NCI-H2081 treated with DMSO at 0.1 percent for 48 hours (cell line): ENCODE measurements at places on chromosomes 12 and 14.
A peak's percentile ranks its signal among the peaks of the same experiment; 100 is the strongest.

DNA sequence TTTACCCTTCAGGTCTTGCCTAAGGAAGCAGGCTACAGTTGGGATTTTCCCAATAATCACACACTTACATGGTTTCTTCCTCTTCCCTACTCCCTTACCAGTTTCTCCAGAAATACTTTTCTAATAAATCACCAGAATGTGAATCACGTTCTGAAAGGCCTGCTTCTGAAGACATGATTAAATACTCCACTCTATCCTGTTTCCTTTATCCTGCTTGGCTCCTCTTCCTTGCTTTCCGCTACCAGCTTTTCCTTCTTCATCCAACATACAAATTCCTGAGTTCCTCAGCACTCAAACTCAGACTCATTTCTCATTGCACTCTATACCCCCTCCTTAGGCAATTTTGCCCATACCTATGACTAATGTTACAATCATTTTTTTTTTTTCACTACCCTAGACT is 118.3 kb downstream of the MGAT4C start:
- DNase-seq: no peak

DNA sequence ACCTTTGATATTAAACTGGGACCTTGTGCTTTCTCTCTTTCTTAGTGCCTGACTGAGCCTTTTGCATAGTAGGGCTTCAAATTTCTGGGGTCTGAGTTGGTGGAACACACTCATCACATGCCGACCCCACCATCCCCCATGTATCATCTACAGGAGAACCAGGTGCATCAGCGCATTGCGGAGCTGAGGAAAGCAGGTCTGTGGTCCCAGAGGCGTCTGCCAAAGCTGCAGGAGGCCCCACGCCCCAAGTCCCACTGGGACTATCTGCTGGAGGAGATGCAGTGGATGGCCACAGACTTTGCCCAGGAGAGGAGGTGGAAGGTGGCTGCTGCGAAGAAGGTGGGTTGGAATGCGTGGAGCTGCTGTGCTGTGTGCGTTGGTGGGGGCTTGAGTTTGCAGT is 37.8 kb downstream of the EP400 start:
- no peak for DNase-seq

DNA sequence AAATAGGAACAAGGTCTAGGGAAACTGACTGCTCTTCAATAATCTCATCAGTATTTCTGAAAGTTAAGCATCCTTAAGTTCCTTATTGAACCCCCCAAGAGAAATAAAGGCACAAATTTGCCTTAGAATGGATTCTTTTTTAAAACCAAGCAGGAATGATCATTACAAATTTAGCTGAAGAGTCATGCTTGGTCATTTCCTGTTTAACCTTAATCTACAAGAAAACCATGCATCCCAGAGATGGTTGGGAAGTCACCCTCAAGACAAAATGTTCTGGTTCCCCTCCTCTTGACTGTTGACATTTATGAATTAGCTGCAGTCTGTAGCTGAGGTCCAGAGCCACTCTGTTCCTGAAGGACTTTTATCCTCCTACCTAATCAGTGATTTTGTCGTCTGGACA is 291.8 kb upstream of the G2E3 start:
- DNase-seq: no peak

DNA sequence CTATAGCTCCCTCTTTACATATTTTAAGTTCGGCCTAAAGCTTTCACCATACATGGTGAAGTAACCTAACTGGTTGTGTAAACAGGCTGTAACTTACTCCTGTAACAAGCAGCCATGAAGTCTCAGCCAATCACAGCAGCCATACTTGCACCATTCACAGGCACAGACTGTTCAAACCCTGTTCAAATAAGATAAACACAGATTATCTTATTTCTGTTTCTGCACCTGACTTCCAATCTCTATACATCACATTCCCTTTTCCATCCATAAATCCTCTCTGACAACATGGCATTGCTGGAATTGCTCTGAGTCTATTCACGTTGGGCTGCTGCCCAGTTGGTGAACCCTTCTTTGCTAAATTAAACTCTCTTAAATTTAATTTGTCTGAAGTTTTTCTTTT is 34.5 kb upstream of the ARID2 start:
- DNase-seq: no peak

- no peak for DNase-seq
Observed at GRCh38 chr12:3622822-3623690, 129.9 kb downstream of the CRACR2A start.

GRCh38 chr12:42141981-42142606 is 2.6 kb downstream of the GXYLT1 start:
- no peak for DNase-seq

DNA sequence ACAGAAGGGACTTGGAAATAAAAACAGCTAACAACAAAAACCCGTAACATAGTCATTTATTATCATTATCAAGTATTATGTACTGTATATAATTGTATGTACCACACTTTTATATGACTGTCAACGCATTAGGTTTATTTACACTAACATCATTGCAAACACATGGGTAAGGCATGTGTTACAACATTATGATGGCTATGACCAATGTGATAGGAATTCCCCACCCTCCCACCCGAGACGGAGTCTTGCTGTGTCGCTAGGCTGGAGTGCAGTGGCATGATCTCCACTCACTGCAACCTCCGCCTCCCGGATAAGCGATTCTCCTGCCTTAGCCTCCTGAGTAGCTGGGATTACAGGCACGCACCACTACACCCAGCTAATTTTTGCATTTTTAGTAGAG is 82.6 kb downstream of the ERC1 start:
- no peak for DNase-seq

GRCh38 chr14:41355866-41356265 is 250.8 kb upstream of the LRFN5 start:
- no peak for DNase-seq

GRCh38 chr12:94721173-94721572 is 70.8 kb upstream of the TMCC3 start:
- no peak for DNase-seq

GRCh38 chr12:7354529-7354928 is 50.7 kb downstream of the ACSM4 start:
- no peak for DNase-seq

GRCh38 chr14:54935958-54936357 is 33.3 kb upstream of the GCH1 start:
- DNase-seq: no peak

- peak; percentile 26 for DNase-seq
Observed at GRCh38 chr12:80187660-80188090, 88.3 kb downstream of the OTOGL start.

DNA sequence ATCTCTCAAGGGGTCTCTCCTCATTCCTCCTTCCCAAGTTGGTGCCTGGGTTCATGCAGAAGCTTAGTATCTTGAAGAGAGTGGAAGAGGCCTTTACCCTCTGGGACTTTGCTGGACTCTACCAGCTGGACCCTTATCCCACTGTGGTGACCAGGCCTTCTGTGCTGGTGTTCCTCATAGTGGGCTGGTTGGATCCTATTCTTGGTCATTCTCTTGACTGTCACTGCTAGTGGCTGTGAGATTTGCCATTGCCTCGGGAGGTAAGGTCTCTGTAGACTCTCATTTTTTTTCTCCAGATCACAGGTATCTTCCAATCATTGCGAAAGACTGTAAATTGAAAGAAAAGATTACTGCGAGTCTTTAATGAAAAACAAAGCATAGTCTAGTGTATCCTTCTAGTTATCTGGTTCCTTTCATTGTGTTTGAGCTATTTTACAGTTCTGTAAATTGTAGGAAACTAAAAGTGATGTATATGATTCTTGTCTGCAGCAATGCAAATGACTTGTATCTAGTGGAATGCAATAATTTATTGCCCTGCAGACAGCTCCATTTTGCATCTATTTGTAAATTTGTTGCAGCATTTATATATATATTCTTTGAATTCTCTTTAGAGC is 217.9 kb downstream of the AEBP2 start:
- DNase-seq: no peak

DNA sequence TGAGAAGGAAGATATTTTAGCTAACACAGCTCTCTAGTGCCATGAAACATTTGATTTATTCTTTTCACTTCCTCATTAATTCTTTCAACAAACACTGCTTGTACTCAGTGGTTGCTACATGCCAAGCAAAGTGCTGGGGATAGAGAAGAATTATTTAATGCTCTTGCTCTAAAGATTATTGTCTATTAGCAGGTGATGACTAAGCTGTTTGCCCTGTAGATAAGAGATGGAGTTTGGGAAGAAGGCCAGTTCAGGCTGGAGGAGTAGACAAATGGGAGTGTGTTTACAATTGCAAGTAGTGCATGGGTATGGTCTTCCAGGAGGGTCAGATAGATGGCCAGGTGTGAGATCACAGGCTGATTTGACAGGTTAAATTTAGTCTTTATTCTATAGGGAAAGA is 99.8 kb upstream of the SEL1L start:
- no peak for DNase-seq

DNA sequence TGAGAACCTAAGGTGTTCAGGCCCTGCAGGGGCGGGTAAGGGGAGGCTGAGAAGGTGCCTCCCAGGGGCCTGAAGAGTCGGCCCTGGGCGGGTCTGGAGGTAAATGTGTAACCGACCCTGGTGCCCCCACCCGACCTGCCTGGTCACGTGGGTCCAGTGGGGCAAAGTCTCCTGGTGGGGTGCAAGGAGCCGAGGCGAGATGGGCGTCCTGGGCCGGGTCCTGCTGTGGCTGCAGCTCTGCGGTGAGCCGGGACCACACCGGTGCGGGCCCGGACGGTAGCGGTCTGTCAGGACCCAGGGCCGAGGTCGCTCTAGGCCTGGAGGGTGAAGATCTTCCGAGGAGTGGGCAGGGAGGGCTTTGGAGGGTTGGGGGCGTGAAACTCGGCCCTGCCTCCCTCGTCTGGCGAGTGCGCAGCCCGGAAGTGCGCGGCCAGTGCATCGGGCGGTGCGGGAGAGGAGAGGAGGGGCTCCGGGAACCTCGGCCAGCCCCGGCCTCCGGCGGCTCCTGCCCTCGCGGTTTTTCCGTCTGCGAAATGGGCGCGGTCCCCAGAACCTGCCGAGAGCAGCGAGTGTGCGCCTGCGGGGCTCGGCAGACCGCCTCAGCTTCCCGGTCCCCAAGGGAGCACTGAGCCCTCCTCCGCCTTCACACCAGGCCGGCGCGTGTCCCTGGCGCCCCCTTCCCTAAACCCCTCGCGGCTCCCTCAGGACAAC is at the start of gene AMN:
Gene AMN, plus strand, starts transcription at position 174 of the 711 bp plus-strand sequence. Its CDS starts 26 bp downstream, at position 200.
- DNase-seq: no peak

- no peak for DNase-seq
Observed at GRCh38 chr12:45231515-45232145, 15.7 kb downstream of the ANO6 start.

DNA sequence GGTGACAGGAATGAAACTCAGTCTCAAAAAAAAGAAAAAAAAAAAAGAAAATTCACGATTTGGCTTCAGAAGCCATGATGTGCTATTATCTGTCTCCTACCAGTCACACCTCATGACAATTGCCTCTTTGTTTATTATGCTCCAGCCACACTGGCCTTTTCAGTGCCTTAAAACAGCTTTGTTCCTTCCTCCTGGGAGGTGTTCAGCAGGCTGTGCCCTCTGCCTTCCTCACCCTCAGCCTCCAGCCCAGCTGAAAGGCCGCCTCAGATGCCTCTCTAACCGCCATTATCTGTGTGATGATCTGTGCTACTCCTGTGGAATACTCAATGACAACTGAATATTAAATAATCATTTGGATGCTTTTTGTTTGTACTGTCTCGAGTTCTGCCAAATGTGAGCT is 8.6 kb upstream of the ARPC3 start:
- no peak for DNase-seq

- no peak for DNase-seq
Observed at GRCh38 chr14:34135492-34135891, 184.6 kb upstream of the EGLN3 start.

GRCh38 chr14:68148276-68148675 is 328.7 kb downstream of the RAD51B start:
- DNase-seq: no peak

DNA sequence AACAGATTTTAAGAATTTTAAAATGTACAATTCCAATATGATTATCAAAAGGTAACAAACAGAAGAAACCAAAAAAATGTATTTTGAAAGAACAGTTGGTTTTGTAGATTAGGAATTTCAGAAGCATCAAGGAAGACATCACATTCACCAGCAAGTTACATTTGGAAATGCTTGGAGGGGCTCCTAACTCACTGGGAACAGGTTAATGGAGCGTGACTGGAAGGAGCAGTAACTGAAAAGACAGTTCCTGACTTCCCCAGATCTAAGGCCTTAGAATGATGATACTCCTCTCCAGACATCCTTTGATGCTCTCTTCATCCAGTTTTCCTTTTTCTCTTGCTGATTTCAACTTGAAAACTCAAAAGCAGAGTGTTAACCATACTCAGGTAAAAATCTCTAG is 220.0 kb upstream of the EGLN3 start:
- DNase-seq: no peak

DNA sequence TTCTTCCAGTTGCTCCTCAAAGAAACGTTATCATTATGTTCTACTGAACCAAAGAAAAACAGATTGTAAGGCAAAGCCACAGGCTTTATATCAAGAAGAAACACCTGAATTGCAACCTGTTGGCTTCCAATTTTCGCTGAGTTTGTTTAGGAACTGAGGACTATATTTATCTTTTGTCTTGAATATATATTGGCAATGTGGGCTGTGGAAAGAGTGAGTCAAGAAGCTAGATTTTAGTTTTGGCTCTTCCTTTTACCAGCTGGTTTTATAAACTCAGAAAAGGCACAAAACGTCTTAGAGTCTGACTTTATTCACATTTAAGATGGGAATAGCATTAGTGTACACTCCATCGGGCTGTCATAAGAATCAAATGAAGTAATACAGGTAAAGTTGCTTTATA is 10.4 kb upstream of the PTHLH start:
- no peak for DNase-seq

GRCh38 chr12:113299619-113300237 is 35.2 kb downstream of the SLC8B1 start:
- DNase-seq: no peak

- no peak for DNase-seq
Observed at GRCh38 chr14:89201645-89202044, 215.4 kb downstream of the FOXN3 start.

- DNase-seq: peak; percentile 34
Observed at GRCh38 chr14:27049701-27050100, 451.9 kb upstream of the NOVA1 start.

- DNase-seq: no peak
Observed at GRCh38 chr12:10652192-10652591, 21.7 kb downstream of the STYK1 start.

DNA sequence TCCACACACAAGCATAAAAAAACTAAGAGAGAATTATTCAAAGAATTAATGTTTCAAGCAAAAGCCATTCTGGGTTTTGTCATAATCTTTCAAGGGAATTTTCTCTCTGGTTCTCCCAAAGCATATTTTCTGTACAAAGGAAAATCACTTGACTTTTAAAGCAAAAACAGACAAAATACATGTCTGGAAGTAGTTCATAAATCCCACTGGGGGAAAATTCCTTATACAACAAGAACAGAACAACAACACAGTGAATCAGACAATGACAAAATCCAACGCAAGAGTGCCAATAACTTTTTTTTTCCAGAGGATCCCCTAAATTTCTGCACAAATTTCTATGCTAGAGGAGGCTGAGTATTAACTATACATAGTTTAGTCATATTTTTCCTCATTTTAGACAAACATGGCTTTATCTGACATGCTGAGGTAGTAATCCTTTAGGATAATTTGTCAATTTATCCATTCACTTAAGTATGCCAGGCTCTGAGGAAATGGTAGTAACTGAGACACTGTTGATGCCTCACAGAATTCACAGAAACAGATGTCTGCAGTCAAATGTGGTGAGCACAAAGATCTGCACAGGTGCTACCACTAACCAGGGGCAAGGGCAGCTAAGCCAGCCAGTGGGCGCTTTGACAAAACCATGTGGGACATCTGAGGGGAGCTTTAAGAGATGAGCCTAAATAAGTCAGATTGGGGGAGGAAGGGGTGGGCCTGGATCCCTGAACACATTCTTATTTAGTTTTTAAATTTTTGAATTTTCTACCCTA is 38.0 kb downstream of the GRIP1 start:
- DNase-seq: no peak
